GM23248 (cell line): ENCODE measurements at places on chromosomes 11 and 22. TPM values are rescaled to one million over a fixed set of nuclear protein-coding genes. Genes with fewer than 3 reads are reported as not detected.
A peak's percentile ranks its signal among the peaks of the same experiment; 100 is the strongest.

UPK3A gene
- not detected in 2 replicates for total RNA-seq

LAYN gene
- 117 and 118 TPM in 2 replicates for total RNA-seq

VWCE gene
- total RNA-seq, result 0.76 and 1.1 TPM in 2 replicates

IGSF9B gene
- total RNA-seq, result 0.51 TPM in 1 of 2 replicates, not detected in the other

MS4A13 gene
- not detected in 2 replicates for total RNA-seq

LIF gene
- total RNA-seq, result 1.6 and 1.9 TPM in 2 replicates

SYT12 gene
- 2.8 and 3.3 TPM in 2 replicates for total RNA-seq

C22orf15 gene
- total RNA-seq, result 0.13 TPM in 1 of 2 replicates, not detected in the other

PRRG4 gene
- total RNA-seq, result not detected in 2 replicates

DNA sequence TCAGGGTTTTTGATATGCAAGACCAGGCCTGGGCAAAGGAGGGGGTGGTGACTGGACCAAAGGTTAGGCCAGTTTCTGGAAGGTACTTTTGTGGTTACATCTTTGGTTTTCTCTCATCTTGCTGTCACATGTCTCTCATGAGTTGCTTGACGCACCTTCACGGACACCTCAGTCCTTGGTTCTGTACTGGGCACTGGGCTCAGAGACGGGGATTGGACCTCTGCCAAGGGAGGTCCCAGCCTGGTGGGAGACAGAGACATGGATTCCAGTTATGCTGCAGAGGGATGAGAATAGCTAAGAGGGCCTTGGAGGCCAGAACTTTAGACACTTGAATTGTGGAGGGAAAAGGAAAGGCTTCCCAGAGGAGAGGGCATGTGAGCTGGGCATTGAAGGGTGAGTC is 1.7 kb downstream of the USP35 start:
- DNase-seq, result peak; percentile 27

DNA sequence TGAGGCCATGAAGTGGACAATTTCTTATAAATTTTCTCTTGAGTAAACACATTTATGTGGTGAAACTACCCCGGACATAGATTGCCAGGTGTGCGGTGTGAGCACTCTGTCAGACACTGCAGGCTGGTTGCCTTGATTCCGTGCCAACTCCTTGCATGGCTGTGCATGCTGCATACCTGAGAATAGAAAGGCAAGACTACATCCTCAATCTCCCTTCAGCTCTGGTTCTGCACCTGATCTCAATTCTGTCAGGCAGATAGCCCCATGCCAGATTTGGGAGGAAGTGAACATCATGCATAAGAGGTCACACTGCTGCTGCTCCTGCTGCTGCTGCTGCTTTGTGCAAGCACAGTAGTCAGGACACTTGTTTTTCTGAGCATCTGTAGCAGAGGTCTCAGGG is 42.5 kb upstream of the DEUP1 start:
- DNase-seq, result no peak

DNA sequence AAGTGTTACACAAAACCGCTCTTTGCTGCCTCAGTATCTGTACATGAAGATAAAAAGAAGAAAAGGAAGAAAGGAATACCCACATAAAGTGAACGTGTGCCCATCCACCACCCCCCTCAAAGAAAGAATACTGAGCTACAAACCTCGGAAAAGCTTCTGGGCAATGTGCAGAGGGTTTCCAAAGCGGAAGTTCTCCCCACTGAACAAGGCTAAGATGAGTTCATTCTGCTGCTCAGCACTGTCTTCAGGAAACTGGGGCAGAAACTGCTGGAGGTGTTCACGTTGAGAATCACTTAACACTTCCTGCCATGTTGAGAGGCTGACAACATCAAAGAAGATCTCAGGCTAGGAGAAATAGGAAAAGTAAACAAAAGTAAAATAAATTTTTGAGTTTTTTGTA is 6.9 kb downstream of the NFRKB start:
- no peak for DNase-seq

DNA sequence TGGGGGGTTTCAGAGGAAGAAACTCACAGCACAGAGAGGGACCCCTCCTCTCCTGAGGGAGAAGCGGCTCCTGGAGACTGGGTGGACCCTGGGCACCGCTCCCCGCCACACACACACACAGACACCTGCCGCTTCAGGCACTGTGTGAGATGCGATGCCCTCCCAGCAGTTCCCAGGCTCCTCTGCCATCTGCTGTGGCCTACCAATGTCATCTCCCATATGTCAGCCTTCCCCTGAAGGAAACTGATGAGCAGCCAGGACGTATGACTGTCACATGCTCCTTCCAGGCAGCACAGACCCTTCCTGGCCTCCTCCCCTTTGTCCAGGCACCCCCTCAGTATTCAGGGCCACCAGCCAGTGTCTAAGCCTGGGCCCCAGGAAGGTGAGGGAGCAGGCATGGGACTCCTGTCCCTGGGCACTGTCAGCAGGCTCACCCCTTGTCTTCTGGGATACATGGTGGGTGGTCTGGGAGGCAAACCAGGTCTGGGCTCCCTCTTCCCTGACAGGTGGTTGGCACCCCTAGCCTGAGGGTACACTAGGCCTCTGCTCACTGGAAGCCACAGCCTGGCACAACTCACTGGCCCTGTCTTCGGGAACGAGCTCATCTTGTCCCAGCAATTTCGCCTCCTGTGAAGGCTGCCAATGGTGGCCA is 11.8 kb upstream of the BCR start:
- DNase-seq, result no peak

GRCh38 chr11:103359216-103359615 is 250.0 kb downstream of the DYNC2H1 start:
- DNase-seq, result no peak

- peak; percentile 74 for DNase-seq
Observed at GRCh38 chr11:120547316-120547715, 35.8 kb downstream of the GRIK4 start.

GRCh38 chr11:8807544-8808225 is 103.3 kb upstream of the AKIP1 start:
- peak; percentile 84 for DNase-seq

- DNase-seq, result no peak
Observed at GRCh38 chr11:115590254-115590653, 86.0 kb upstream of the CADM1 start.

GRCh38 chr11:126113515-126113957 is 50.9 kb upstream of the CDON start:
- DNase-seq, result peak; percentile 100

DNA sequence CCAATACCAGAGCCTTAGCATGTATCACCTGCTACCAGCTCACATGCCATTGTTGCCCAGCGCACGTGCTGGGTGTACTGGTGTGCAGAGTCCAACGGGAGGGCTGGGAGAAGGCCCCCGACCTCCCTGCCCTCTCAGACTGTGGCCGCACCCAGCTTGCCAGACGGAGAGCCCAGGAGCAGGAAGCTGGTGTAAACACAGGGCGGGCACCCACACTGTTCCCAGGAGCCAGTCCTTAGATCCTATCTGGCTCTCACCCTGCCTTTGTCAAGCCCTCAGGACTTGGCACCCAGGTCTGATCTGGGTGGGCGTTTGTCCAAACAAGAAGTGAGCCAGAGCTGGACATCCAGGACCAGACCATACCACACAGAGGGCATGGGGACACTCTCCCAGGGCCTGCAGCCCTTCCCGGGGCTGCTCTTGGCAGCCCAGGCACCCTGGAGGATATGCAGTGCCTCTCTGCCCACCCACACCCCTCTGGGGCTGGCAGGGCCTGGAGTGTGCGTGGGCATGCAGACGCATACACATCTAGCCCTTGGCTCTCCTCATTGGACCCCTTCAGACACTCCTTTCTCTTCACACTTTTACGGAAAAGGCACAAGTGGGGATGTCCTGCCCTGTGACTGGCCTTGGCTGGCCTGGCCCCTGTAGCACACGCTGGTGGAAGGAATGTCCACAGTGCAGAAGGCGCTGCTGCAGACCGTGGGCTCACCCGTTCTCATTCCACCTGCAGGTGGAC is 19.9 kb upstream of the CLDN5 start:
- no peak for DNase-seq

DNA sequence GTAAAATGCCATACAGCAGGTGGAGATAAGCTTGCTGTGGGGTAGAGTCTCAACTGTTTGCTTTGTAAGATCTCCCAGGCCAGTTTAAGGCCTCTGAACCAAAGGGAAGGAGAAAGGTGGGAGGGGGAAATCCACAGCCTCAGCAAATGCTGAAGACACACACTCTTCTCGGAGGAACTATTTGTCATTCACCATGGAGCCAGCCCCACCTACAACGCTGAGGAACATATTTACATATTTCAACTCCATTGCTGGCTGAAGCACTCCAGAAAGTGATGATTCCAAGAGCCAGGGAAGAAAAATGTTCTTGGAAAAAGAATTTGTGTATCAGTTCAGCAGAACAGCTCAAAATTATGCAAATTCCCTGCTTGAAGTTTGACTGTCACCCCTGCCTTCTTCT is 6.5 kb downstream of the TENM4 start:
- DNase-seq, result no peak

DNA sequence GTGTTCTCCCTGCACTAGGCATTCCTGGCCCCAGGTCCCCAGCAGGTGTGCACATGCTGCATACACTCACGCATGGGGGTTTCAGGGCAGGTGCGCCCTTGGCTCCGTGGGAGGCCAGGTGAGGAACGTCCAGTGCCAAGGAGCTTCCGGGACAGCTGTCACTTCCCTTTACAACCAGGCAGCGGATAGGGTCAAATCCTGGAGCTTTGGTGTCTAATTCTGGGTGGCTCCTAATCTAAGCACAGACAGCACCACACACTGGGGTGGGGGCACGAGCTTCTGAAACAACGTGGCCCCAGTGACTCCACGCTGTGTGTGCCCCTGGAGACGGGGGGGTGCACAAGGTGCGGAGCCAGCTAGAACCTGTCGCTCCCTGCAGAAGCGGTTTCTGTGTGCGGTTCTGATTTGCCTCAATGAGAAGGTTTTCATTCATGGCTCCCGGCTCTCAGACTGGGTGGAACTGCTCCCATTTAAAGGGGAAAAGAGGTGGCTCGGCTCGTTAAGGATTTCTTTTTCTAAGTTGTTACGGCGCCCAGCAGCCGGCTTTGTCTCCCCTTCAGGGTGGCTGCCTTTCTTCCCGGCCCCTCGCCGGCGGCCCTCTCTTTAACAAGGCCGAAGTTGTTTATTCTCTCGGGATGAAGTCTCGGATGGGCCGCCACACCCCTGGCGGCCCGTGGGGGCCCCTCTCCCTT is 5.0 kb downstream of the CCND1 start:
- peak; percentile 23 for DNase-seq

DNA sequence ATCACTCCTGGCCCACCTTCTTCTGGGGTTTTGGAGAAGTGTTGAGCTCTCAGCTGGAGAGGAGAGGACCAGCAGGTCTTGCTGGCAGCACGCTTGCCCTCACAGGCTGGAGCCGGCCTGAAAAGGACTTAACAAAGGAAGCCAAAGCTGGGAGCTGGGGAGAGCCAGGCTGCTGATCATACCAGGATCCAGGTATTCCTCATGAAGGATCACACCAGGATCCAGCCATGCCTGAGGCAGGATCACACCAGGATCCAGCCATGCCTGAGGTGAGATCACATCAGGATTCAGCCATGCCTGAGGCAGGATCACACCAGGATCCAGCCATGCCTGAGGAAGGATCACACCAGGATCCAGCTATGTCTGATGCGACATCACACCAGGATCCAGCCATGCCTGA is 17.0 kb downstream of the MRGPRD start:
- DNase-seq, result no peak

DNA sequence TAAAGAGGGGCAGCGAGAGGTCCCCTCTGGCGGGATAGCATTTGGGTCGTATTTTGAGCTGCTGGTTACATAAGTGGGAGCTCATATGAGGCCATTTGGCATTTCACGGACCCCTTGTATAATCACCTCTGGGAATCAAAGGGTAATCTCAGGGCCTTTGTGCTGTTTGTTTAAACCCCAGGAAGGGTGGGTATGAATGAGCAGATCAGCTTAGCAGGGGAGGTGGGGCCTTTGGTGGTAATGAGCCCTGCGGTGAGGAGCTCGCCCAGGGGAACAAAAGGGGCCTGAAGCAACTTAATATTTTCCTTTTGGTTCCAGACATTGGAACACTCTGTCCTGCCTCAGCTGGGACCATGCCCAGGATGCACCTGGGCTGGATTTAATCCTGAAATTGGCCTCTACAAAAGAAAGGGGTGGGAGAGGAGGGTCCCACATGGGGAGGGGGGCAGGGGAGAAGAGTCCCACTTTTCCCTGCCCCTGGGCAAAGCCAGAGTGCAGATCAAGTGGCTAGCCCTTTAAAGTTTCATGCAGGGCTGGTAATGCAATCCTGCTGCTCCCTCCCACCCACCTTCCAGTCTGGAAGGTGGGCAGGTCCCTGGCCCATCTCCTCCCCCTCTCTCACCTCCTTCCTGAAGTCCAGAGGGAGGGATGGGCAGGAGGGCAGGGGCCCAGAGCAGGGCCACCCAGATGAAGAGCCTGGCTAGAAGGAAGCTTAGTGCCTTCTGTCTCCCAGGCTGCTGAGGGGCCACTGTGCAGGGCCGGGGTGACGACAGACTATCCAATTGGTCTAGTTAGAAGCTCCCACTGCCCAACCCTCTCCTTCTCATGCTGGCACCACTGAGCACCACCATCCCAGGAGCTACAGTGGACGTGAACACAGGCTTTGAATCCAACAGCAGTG is 10.5 kb downstream of the TSKU start:
- DNase-seq, result no peak

- peak; percentile 48 for DNase-seq
Observed at GRCh38 chr11:29129844-29130243, 887.0 kb downstream of the KCNA4 start.
